ENCODE measurements at places on chromosomes 4 and X. TPM values are rescaled to one million over a fixed set of nuclear protein-coding genes. Genes with fewer than 3 reads are reported as not detected.

CT55 gene
- total RNA-seq = not detected

CTAG1B gene
- not detected for total RNA-seq

MAB21L2 gene
- total RNA-seq = 2.2 TPM

SSX2 gene
- total RNA-seq = not detected

GLUD2 gene
- 0.68 TPM for total RNA-seq

PNMA5 gene
- not detected for total RNA-seq

EGFL6 gene
- not detected for total RNA-seq

RAB39B gene
- total RNA-seq = 0.53 TPM

USP17L30 gene
- total RNA-seq = not detected

SPCS3 gene
- total RNA-seq = 94.0 TPM

TMEM185A gene
- total RNA-seq = 37.3 TPM

PRR27 gene
- not detected for total RNA-seq

Measured in smooth muscle cell of the coronary artery (primary cell).